Neural progenitor cell (in vitro differentiated cells): ENCODE measurements at places on chromosomes 6 and 20.

GRCh38 chr20:62407221-62407992 lies at the start of gene CABLES2:
Gene CABLES2 (minus strand): TSS chr20:62407285. CDS start chr20:62407276, 9 bp downstream.
- peak; percentile 98 for DNase-seq

GRCh38 chr6:134519465-134519864 lies 201.6 kb upstream of the SGK1 start:
- DNase-seq: no peak

- no peak for DNase-seq
These were observed 33.3 kb upstream of the ADGRF4 start for GRCh38 chr6:47665112-47665511.

DNA sequence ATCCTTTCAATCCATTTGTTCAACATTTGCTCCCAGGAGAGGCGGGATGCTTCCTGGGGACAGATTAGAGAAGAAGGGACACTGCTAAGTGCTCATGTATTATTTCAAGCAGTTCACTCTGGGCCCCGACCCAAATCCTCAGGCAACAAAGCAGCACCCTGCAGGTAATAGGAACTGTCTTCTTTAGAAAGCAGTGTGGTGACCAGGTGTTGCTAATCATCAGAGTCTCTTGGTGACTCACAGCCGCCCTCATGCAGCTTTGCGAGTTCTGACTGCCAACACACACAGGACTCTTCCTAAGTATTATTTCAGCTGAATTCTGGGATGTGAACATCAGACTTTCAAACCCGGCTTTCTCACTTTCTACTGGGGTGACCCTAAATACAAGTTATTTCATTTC lies 356.4 kb downstream of the PRKN start:
- DNase-seq: no peak

DNA sequence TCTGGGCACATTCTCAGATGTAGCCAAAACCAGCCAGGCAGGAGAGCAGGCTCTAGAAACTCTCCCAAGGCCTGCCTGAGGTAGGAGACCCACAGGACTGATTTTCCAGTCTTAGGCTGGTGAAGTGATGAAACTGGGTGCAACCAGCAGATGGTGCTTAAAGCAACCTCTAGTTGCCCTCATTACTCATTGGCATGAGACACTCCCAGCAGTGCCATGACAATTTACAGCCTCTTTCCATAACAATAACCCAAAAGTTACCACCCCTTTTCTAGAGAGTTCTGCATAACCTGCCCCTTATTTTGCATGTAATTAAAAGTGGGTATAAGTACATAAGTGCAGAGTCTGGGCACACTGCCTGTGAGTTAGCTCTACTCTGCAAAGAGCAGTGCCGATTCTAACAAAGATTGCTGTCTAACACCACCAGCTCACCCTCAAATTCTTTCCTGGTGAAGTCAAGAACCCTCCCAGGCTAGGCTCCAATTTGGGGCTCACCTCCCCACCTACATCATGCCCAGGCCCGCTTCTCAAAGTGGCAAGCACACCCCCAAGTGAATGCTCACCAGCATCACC lies 14.4 kb upstream of the GPR6 start:
- no peak for DNase-seq

DNA sequence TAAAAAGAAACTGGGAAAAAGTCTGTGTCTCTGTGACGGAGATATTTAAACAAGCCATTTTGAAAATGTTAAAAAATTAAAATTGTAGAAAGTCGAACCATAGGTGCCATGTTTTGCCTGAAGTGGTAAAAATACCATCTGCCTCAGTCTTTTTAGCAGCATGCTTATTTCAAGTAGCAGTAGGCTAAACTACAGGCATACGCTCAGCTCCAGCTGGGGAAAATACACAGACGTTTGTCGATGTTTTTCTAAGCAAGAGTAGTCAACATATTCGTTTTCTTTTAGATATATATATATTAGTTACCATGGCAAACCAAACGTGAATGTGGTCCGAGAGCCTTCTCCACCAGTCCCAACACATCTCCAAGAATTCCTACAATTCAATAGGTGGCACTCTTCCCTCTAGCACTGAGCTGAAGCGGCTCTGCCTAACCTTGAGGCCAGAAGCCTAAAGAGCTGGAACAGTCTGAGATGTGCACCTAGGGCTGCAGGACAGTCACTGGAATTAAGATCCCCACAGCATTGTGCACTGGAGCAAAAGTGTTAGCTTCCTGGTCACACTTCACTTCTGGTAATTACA lies 70.2 kb upstream of the BEND3 start:
- peak; percentile 62 for DNase-seq

DNA sequence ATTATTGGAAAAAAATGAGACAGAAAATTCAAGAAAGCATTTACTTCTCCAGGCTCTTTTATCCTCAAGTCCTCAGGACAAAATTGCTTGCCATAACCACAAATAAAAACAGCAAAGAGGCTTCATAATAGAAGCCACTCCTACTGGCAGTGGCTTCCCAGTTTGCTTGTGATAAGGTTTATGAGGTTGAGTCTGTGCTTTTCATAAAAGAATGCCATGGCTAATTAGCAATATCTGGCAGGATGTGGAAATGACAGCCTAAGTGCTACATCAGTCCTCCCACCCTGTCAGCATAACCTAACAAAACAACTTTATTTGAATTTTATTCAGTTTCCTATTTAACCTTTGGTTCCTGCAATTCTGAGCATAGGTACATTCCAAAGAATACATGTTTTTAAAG lies 80.9 kb upstream of the HTR1E start:
- no peak for DNase-seq

- no peak for DNase-seq
These were observed 6.4 kb upstream of the PSMG4 start for GRCh38 chr6:3252369-3252768.

DNA sequence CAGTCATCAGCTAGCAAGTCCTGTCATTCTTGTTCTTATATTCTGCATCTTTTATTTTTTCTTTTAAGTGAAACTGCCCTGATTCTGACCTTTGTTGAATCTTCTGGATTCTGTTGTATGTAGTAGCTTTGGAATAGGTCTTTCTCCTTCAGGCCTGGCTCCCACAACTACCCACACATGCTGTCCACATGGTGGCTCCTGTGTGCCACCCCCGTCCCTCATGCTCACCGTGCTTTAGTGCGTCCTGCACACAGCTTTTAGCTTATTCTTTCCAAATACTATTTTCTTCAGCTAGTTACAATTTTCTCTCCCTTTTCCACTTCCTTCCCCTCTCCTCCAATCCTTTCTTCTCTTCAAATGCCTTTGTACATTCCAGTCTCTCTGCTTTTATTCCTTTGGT lies 61.8 kb downstream of the CTNNBL1 start:
- peak; percentile 22 for DNase-seq

DNA sequence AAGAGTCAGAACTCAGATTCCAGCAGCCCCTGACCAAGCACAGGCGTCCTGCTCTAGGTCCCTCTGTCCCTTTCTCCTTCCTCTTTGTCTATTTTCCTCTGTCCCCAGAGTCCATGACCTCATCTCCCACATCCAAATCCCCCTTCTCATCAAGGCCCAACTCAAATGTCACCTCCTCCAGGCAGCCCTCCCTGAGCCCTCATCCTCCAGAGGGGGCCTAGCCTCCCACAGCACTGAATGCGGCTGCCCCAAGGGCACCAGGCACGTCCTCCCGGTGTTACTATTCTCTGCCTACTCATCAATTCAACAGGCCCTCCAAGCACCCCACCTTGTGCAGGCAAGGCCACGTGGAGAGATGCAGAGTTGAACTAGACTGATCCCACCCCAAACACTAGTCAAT lies 49.7 kb downstream of the GRM4 start:
- no peak for DNase-seq

DNA sequence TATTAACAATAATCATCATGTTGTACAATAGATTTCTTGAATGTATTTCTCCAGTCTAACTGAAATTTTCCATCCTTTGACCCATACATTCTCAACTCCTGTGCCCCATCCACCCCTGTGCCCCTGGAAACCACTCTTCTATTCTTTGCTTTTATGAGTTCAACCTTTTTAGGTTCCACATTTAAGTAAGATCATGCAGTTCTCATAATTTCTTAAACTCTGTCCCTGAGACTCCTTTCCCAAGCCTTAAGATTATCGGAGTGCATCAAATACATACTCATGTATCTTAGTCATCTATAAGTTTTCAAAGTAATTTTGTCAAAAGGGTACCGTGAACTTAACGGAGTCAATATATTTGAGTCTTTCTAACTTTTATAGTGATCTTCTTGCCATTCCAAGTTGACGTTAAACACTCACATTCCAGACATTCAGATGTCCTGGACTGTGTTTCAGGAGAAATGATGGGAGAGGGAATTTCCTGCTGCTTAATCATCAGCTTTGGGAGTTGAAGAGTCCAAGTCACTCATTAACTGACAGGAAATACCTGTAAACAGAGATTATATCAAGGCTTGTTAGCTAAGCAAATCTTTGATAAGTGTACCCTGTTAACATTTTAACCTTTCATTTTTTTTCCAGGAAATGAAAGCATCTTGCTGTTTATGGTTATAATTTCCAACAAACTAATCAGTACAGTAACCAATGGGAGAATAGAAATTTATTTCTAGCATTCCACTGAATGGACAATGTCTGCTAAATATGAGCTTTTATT lies 73.3 kb downstream of the ADGRG6 start:
- DNase-seq: no peak
